ENCODE measurements at places on chromosomes 1 and 21.

GRCh38 chr1:192303029-192303428 is 13.8 kb upstream of the RGS21 start:
- no peak for DNase-seq

DNA sequence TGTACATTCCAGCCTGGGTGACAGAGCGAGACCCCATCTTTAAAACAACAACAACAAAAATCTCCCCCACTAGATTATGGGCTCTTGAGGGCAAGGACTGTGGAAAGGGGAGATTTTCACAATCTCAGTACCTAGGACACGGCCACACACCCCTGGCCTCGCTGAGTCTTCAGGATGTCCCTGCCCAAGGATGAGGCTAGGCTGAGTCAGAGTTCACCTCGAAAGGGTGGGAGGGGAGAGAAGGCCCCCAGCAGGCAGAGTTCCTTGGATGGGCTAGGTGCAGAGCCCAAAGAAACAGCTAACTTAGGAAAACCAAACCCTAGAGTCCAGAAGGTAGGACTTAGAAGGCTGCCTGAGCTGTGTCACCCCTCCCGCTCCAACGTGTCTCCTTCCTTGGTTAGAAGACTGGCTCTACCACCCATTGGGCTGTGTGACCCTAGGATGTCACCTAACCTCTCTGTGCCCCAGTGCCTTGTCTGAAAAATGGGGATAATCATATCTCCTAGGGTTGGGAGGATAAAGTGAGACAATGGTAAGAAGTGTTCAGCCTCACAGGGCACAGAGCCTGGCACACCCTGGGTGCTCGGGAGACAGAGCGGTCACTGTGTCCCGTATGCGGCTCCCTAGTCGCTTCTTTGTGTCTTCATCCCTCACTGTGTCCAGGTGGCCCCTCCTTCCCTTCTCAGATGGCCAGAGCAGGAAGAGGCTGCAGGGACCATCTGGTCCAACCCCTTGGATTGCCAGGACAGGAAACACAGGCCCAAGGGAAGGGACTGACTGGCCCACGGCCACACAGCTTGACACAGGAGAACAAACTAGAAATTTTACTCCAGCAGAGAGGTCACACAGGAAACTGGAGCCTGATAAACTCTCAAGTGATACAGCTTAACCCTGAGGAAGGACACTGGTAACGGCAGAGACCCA is 11.2 kb downstream of the TRIM62 start:
- no peak for DNase-seq

DNA sequence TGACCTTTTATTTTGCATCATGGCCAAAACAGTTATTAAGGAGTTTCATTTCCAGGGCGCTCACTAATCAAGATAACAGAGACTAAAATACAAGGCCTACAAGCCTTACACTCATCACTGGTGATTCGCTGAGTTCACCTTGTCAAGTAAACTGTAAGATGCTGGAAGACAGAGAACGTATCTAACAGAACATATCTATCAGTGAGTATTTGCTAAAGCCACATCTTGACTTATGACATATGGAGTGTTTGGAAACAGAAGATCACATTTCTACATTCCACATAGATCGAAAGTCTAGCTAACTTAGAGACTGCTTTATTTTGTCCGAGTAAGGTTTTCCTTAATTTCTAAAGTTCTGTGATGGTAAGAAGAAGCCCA is 506.5 kb downstream of the SMYD3 start:
- DNase-seq = no peak

- no peak for DNase-seq
These were observed 23.7 kb upstream of the PEX19 start for GRCh38 chr1:160308451-160309184.

- DNase-seq = no peak
These were observed 134.6 kb downstream of the ADSS2 start for GRCh38 chr1:244316986-244317655.

GRCh38 chr21:26147535-26147934 is 23.0 kb downstream of the APP start:
- DNase-seq = no peak

DNA sequence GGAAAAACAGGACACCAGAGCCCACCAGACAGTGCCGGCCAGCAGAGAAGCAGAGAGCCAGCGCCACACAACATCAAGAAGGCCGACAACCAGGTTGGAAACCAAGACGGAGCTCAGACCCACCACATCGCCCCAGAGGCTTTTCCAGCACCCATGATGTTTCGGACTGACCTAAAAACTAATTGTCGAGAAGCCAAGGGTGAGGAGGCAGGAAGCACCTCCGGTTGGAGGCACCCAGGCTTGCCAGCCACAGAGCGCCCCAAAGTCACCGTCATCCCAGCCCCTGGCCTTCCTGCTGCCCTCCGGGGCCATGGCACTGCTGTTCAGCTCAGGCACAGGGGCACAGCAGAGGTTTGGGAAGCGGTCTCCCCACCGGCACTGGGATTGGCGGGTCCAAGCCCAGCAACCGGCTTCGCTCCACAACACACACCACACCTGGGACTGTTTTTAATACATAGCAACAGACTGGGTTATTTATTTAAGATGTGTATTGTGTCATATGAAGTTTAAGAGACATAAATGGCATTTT is 67.2 kb downstream of the SLC37A1 start:
- DNase-seq = no peak
